ENCODE measurements at places on chromosomes 5 and 9. TPM values are rescaled to one million over a fixed set of nuclear protein-coding genes. Genes with fewer than 3 reads are reported as not detected.

DNA sequence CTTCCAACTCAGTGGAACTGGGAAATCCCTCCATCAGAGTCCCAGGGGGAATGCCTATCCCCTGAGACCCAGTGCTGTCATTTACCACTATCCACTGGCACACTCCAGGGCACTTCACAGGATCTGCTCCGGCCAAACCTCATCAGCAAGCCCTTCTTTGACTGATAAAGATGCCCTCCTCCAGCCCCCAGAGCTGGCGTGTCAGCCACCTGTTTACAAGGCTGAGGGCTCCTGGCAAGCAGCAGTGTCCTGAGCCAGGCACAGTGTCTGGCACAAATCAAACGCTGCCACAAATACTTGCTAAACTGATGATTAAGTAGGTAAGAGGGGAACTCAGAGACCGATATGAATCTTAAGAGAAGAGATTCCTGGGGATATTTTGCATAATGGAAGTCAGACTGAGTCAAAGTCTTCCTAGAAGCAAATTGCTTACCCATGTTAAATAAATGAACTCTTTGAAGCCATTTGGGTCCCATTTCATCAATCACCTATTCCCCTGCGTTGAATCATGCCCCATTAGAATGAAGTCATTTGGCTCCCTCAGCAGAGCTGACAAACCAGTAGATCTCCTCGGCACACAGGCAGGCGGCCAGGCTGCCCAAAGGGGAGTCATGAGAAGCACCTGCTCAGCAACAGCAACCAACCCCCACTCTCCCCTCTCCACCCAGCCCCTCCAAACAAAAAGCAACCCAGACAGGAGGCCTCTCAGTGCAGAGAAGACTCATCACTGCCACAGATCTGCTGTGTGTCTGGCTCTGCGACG lies 97.4 kb downstream of the CDK5RAP2 start:
- no peak for DNase-seq
- peaks cover 50% of the 10 kb centered on the region for H3K36me3 ChIP-seq
- H3K4me3 ChIP-seq, result no peak overlapping the region

- DNase-seq, result no peak
- peak overlapping the region; percentile 53 for H3K27ac ChIP-seq
- H3K4me3 ChIP-seq, result no peak overlapping the region
Observed at GRCh38 chr5:159175547-159175946, 33.8 kb downstream of the RNF145 start.

DNA sequence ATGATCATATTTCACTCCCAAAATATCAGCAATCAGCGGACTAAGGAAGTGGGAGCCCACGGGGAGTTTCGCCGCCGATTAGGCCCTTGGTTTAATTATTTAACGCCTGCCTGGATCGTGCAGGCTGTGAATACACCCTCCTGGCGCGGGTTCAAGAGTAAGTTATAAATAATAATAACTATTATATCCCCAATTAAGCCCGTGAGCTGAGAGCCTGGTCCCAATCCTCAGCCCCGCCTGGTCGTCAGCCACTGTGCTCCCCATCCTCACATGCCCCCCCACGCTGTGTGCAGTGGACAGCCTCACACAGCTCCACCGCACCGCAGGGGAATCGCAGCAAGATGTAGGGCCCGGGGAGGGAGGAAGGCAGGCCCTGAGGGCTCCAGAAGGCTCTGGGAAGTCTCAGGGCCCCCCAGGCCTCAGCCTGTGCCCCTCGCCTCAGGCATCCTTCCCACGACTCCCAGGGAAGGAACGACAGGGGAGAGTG lies 10.8 kb upstream of the PRRX2 start:
- no peaks in the 10 kb centered on the region for H3K27me3 ChIP-seq
- no peak for DNase-seq
- H3K4me3 ChIP-seq, result no peak overlapping the region
- no peaks in the 10 kb centered on the region for H3K4me1 ChIP-seq
- no peak overlapping the region for H3K27ac ChIP-seq
- H3K36me3 ChIP-seq, result no peaks in the 10 kb centered on the region

- H3K27me3 ChIP-seq, result no peaks in the 10 kb centered on the region
- no peak overlapping the region for H3K4me3 ChIP-seq
- H3K27ac ChIP-seq, result no peak overlapping the region
Observed at GRCh38 chr5:133198511-133198910, 146.7 kb downstream of the HSPA4 start.

DNA sequence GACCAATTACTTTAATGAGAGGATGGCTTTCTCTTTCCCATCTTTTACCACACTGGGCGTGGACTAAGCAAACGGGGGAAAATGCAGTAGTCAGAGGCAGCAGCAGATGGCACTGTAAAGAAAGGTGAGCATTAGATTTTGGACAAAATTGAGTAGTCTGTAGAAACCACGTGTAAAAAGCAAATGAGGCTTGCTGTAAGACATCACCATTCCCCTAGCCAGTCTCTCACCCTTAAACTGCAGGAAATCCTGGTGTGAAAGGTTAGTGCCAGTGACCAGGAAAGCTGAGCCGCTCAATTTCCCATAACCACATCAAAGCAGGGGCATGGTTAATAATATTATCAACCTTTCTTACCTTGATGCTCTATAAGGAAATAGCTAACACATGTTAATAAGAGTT lies 31.8 kb downstream of the SPATA31C2 start:
- DNase-seq, result no peak
- no peaks in the 10 kb centered on the region for H3K36me3 ChIP-seq
- no peaks in the 10 kb centered on the region for H3K4me1 ChIP-seq
- H3K27ac ChIP-seq, result no peak overlapping the region

DNA sequence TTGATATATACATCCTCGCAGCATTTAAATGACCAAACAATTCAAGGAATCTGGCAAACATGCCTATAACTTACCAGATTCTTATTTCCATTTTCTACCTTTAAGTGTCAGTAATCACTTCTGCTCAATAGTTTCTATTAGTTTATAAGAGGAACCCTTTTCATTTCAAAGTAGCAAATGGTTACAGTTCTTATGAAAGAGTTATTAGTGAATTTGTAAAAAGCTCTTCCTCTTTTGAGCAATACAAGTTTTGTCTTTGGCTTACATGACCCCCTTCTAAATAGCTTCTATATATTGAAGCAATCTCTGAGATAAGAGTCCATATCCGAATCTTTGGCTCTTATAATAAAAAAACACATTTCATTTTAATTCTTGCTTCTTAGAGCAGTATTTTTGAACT lies 42.0 kb downstream of the ELL2 start:
- H3K27me3 ChIP-seq, result no peaks in the 10 kb centered on the region
- H3K36me3 ChIP-seq, result no peaks in the 10 kb centered on the region
- no peak overlapping the region for H3K27ac ChIP-seq

DNA sequence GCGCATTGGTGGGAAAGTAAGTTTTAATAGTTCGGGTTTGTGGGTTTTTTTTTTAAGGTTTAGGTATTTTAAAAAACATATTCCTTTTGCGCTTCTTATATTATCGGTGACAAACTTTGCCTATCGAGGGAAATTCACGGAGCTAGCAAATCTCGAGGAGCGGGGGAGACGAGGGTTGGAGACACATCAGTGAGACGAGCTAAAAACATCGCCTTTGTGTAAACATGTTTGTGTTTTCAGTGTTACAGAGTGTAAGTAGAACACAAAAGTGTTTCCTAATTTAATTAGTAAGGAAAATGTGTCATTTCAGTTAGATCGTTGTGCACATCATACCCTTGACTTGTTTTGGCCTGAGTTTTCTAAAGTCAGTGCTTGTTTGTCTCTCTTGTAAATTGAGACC lies 945 bp downstream of the BTF3 start:
- H3K27me3 ChIP-seq, result no peaks in the 10 kb centered on the region
- H3K27ac ChIP-seq, result peak overlapping the region; percentile 93
- DNase-seq, result no peak
- H3K4me3 ChIP-seq, result peak overlapping the region; percentile 81
- peaks cover 31% of the 10 kb centered on the region for H3K4me1 ChIP-seq
- H3K36me3 ChIP-seq, result peaks cover 10% of the 10 kb centered on the region

- H3K4me1 ChIP-seq, result peaks cover 33% of the 10 kb centered on the region
- H3K36me3 ChIP-seq, result no peaks in the 10 kb centered on the region
- no peak overlapping the region for H3K27ac ChIP-seq
- H3K4me3 ChIP-seq, result peak overlapping the region; percentile 67
- DNase-seq, result no peak
Observed at GRCh38 chr9:112173489-112174221, 1.4 kb downstream of the SUSD1 start.

GRCh38 chr5:133307275-133307674 lies 255.5 kb downstream of the HSPA4 start:
- H3K27me3 ChIP-seq, result no peaks in the 10 kb centered on the region
- DNase-seq, result no peak
- no peaks in the 10 kb centered on the region for H3K36me3 ChIP-seq

- no peaks in the 10 kb centered on the region for H3K36me3 ChIP-seq
- DNase-seq, result no peak
- H3K4me1 ChIP-seq, result no peaks in the 10 kb centered on the region
- no peak overlapping the region for H3K4me3 ChIP-seq
Observed at GRCh38 chr9:107620236-107620635, 130.7 kb upstream of the KLF4 start.

GRCh38 chr5:149317281-149318048 lies 27.8 kb upstream of the GRPEL2 start:
- no peaks in the 10 kb centered on the region for H3K27me3 ChIP-seq
- H3K27ac ChIP-seq, result no peak overlapping the region
- no peak overlapping the region for H3K4me3 ChIP-seq
- no peaks in the 10 kb centered on the region for H3K4me1 ChIP-seq

GRCh38 chr5:54379590-54379989 lies 69.2 kb upstream of the ARL15 start:
- no peaks in the 10 kb centered on the region for H3K36me3 ChIP-seq
- DNase-seq, result no peak
- no peaks in the 10 kb centered on the region for H3K27me3 ChIP-seq
- no peaks in the 10 kb centered on the region for H3K4me1 ChIP-seq

GRCh38 chr9:22215521-22215920 lies 206.4 kb upstream of the CDKN2B start:
- H3K36me3 ChIP-seq, result no peaks in the 10 kb centered on the region
- H3K27ac ChIP-seq, result no peak overlapping the region
- H3K4me3 ChIP-seq, result no peak overlapping the region
- no peak for DNase-seq
- H3K27me3 ChIP-seq, result no peaks in the 10 kb centered on the region

The PLEKHG4B gene
- total RNA-seq, result not detected

The IL5 gene
- not detected for total RNA-seq

The PCDHGA8 gene
- total RNA-seq, result 0.11 TPM

The C5orf58 gene
- not detected for total RNA-seq

The C9orf153 gene
- total RNA-seq, result 0.93 TPM
